ENCODE measurements at places on chromosomes 12 and 14.

DNA sequence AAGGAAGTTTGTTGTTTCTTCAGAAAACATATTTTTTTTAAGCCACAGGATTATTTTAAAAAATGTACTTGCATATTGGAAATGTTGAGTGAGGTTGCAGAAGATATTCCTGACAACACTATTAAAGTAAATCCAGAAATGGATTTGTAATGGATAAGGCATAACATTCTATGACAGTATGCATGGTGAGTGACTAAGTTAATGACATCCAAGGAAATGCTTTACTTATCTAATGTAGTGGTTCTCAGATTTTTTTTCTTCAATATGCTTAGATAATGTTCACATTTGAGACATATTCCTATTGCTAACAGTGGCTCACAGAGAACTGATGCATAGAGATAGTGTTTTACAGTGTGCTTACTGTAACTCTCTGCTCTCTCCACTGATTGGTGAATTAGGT lies 49.4 kb downstream of the ZDHHC17 start:
- no peak for DNase-seq

DNA sequence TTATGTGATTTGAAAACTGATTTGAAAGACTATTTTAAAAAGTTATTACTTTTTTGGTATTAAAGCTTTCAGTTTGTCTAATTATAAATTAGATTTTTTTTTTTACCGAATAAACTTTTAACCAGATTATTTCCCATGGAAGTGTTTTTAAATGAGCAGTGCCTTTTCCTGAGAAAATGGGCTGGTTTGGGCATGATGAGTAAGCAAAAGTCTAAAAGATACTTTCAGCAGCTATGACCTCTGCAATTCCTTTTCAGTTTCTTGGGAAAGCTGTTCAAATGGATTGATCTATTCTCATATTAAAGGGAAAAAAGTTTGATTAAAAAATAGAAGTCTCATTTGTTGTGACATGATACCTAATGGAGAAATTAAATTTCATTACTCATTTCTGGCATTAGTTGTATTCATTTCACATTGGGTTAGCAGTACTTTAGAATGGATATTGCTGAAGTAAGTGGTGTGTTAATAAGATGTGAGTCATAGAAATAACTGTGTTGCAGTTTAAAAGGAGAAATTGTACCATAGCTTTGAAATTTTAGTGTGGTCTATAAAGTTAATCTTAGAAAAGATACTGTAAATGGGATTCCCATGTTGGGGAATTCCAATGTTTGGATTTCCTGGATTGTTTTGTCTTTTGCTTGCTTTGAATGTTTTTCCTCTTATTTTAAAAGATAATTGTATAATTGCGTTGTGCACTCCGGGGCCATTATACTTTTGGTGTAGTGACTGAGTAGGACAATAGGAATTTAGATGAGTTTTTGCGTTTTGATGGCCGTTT lies 21.0 kb downstream of the KTN1 start:
- DNase-seq = peak; percentile 63

DNA sequence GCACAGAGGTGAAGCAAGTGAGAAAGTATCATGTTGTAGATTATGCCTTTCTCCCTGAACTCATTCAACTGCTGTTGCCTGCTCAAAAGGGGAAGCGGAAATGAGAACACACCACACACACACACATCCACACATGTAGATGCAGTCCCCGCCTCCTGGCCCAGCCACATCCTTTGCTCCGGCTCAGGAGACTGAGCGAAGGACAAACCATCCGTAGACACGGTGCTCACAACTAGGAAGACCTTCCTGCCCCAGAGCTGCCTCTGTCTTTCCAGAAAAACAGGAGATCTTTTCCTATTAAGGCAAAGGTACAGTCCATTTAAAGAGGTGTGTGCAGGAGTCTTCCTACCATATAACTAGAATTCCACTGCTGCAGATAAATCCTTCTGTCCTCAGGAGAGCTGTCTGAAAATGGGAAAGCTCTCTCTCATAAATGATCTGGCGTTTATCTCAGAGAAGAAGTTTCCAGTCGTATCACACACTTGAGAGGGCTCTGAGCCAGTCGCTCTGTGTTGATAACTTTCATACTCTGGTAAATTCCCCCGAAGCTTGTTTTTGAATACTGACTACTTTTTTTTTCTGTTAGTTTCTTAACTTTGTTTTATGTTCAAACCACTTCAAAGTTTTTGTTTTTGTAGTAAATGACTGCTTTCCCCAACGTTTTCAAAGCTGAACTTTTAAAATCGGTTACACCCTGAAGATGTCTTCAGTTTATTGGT lies at the start of gene TESPA1:
TESPA1 (minus strand) TSS at position 105 of the 719 bp plus-strand sequence. CDS start 10,200 bp downstream, outside the sequence.
- no peak for DNase-seq

DNA sequence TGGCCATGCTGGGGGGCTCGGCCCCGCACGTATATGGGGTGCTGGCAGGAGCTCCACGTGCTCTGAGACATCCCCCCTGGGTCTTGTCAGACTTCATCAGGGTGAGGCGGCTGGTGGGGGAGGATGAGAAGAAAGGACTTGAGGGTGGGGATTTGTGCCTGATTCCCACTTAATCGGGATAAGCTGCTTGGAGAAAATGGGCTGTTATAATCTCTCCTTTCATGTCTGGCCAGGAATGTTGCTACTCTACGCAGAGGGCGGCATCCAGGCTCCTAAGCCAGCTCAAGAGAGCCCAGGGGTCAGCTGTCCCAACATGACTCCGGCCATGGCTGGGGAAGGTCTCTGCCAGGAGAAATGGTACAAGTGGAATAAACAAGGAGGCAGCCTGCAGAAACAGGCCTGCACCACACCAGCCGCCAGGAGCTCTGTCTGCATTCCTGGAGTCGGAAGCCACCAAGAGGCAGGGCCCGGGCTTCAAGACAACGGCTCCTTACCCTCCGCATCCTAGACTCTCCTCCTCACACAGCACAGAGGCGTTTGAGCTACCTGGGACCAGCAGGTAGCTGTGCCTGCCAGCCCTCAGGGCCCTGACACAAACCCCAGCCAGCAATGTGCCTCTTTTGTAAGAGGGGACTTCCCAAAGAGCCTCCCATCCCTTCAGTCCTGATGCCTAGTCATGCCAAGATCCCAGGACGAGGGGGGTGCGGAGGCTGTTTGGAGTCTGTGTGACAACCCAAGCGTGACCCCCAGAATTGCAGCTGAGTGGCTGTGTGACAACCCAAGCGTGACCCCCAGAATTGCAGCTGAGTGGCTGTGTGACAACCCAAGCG lies 195.8 kb upstream of the DIO3 start:
- DNase-seq = no peak

DNA sequence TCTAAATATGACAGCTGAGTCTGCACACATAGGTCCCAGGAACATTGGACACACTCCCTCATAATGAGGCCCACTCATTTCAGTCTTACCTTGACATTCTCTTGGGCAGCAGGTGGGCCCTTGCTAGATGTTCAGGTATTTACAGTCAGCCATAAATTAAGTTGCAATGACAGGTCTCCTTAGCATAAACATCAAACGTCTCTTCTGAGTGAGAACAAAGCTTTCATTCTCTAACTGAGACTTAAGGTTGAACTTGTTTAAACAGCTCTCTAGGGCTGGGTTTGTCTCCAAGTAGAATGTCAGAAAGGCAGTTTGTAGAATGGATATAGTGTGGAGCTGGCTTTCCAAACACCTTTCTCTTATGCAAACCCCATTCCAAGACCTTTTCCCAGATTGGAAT lies 10.3 kb downstream of the ACVR1B start:
- DNase-seq = no peak

- DNase-seq = no peak
Observed at GRCh38 chr12:102993537-102993936, 36.1 kb downstream of the ASCL1 start.

- no peak for DNase-seq
Observed at GRCh38 chr12:16606991-16607390, 1.0 kb upstream of the LMO3 start.

- DNase-seq = no peak
Observed at GRCh38 chr12:118063576-118064391, 2.8 kb upstream of the WSB2 start.

- no peak for DNase-seq
Observed at GRCh38 chr14:75292886-75293285, 14.3 kb downstream of the FOS start.

DNA sequence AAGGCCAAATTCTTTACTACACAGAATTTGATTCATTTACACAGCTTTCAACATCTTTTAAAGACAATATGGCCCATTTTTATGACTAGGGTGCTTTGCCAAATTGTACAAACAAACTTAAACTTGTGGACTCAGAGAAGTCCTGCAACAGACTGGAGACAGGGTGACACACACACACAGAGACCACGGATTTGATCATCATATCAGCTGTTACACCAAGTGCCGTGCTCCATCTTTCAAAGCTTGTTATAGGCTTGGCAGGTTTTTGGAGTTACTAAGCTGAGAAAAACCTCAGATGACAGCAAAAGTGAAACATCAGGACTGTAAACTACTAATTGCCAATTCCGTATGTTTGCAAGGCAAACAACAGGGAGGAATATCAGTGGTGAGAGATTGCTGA lies 811.7 kb downstream of the GALC start:
- DNase-seq = peak; percentile 28

DNA sequence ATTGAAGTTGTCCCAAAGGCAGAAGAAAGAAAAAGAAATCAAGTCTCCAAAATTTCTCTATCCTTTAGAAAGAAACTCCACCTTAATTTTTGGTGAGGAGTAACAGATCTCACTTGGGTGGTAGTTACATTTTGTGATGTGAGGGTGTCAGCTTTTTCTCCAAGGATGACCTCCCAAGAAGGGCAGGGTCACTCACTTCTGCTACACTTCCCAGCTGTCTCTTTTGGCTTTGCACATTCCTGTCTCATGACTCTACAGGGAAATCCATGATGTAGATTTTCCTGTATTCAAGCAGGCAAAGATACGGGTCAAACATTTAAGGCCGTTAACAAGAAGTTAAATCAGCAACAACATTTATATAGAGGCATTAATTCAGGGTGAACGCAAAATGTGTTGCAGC lies 1016.4 kb downstream of the NRXN3 start:
- DNase-seq = peak; percentile 4
